ENCODE measurements at places on chromosomes 2 and 18.

GRCh38 chr2:196170606-196171247 is 651 bp downstream of the STK17B start:
- DNase-seq = peak; percentile 37

DNA sequence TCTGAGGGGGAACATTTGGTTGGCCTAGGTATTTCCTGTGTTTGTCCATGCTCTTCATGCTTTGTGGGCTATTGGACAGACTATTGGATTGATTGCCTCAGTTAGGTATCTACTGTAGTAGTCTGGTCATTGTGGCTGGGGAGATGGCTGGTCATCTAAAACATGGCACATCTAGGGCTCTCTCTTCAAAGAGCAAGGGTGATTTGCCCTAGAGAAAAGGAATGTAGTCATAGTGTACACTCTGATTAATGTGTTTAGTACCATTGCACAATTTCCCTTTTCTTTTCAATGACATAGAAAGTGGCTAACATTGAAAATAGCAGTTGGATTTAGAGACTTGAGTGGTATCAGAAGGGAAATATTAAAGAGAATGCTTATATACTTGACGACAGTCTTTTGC is 114.3 kb downstream of the LCLAT1 start:
- no peak for DNase-seq

- DNase-seq = no peak
These were observed 241.3 kb upstream of the ZNF804A start for GRCh38 chr2:184357033-184357432.

DNA sequence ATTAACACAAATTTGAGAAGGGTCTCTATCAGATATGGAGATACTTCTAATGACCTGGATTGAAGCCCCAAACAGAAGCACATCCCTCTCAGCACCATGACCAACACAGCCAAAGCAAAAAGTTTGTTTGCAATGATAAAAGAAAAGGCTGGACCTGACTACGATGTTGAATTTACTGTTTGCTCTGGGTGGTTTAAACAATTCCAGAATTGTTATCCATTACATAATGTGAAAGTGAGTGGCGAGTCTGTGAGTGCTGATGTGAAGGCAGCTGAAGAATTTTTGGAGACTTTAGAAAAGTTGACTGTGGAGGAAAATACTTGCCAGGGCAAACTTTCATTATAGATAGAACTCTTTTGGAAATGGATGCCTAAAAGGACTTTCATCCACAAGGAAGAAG is 17.4 kb upstream of the DLX2 start:
- DNase-seq = no peak

GRCh38 chr2:207223051-207223450 is 57.3 kb upstream of the KLF7 start:
- DNase-seq = peak; percentile 52

GRCh38 chr2:17805166-17805565 is 11.1 kb upstream of the MSGN1 start:
- peak; percentile 82 for DNase-seq

DNA sequence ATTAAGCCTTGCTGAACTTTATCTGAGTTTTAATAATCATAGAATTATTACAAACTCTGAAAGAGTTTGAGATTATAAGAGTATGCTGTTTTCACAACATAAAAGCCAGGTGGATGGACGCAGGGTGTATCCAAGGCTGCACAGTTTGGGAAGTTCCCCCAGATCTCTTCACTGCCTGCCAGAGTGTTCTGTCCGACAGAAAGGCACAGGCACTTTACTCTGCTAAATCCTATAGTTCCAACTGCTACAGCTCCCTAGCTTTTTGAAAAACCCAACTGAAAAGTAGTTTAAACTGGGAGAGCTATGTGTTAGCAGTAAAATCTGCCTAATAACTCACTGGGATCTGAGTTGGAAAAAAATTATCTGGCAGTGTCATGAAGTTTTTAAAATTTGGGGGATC is 38.0 kb downstream of the MFSD6 start:
- DNase-seq = no peak

Measured in inflammatory macrophage (primary cell).